ENCODE measurements at places on chromosomes 5 and 9.
A peak's percentile ranks its signal among the peaks of the same experiment; 100 is the strongest.

GRCh38 chr9:122379340-122379739 lies 8.5 kb downstream of the PTGS1 start:
- no peak for DNase-seq

- DNase-seq, result no peak
Observed at GRCh38 chr5:63217422-63217821, 638.8 kb downstream of the LRRC70 start.

DNA sequence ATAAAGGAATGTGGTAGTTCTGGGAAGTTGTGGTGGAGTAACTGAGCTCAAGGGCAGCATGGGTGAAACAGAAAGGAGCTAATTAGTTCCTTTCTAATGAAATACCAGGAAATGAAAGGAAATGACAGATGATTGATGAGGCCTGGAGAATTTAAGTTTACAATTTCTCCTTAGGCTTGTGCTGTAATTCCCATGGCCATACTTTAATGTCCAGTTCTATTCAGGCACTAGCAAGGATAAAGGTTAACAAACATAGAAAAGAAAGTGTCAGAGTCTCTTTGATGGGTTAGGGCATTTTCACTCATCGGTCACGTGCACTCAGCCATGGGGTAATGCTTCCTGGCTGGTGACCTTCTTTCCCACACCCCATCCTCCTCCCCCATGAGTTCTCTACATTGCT lies 70.3 kb downstream of the CTSL start:
- DNase-seq, result no peak

GRCh38 chr5:77103457-77103856 lies 16.4 kb upstream of the ZBED3 start:
- no peak for DNase-seq

- no peak for DNase-seq
Observed at GRCh38 chr5:87154191-87154590, 113.5 kb upstream of the RASA1 start.

- DNase-seq, result no peak
Observed at GRCh38 chr5:79663212-79663611, 26.4 kb upstream of the CMYA5 start.

DNA sequence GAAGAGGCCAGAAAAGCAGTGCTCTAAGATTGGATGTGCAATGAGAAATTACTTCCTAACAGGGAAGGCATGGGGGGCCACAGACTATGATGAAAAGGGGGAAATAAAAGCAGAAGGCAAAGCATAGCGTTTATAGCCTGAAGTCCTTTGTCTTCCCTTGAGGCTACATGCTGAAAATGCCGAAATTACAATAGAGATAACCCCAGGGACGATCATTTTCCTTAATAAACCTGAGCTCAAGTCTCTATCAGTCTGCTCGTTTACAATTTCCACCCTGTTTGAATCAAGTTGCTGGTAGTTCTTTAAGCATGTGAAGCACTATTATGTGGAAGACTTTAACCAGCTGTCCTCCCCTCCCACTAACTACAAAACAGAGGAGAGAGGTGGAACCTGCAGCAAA lies 60.4 kb downstream of the FREM1 start:
- DNase-seq, result no peak

DNA sequence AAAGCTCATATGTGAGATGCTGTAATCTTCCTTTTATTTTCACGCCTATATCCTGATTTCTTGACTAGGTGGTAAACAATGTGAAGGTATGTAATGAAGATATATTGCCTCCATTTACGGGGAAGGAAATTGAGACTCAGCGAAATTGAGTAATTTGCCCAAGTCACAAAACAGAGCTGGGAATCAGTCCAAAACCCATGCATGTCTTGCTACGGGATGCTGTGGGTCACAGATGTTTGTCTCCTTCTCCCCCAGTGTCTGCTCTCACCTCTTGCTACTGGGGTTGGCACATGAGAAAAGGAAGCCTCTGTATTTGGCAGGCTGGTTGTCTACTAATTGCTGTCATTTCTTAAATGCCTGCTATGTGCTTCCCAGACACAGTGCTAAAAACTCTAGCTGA lies 53.7 kb upstream of the TEX48 start:
- no peak for DNase-seq

- no peak for DNase-seq
Observed at GRCh38 chr5:35197351-35197750, 32.9 kb downstream of the PRLR start.

DNA sequence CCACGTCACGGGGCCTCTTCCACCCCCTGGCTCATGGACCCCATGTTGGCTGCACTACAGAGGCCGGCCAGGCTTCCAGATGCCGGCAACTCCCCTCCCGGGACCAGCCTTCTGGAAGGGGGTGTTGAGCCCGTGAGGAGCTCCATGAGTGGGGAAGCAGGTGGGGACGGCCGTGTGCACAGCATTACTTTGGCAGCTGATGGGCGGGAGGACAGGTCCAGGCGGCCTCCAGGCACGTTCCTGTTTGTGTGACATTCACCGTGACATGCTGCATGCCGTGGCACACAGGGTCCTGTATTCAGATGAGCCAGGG lies 29.1 kb upstream of the ABO start:
- no peak for DNase-seq

DNA sequence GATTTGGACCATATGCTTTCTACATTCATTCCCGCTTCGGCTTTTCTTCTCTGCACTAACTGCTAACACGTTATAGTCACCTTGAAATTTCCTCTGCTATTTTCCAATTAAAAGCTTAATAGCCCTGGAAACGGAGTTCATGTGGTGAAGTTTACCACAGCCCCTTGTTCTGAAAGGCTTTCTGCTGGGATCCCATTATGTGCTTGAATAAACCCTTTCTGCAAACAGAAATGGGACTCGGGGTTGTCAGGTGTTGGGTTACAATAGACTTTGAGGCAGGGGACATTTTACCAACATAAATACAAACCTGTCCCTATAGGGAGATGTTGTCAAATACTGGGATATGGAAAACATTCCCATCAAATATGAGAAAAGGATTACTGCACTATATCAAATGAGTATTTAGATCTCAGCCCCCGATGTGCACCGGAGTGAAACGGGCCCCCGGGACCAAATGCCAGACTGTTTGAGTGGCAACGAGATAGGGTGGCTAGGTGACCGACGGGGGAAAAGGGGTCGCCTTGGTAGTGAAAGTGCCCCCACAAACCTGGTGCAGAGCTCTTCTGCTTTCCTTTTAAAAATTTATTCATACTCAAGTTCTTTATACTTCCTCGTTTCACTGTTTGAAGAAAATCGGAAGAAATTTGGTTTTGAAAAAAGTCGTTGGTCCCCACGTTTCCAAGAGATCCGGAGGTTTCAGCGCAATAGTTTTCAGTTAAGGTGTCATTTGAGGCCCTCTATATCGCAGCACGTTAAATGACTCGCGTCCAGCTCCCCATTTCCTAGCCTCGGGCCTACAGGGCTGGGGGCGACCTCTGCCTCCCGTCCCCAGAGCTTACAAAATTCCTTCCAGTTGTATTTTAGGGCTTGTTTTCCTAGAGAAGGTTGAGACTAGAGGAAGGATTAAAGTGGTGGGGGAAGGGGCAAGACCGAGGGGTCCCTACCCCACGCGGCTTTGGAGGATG lies 2.1 kb upstream of the DMRT3 start:
- no peak for DNase-seq

GRCh38 chr5:95424526-95424925 lies 33.4 kb downstream of the FAM81B start:
- no peak for DNase-seq

- no peak for DNase-seq
Observed at GRCh38 chr9:131068076-131068816, 28.1 kb upstream of the AIF1L start.

DNA sequence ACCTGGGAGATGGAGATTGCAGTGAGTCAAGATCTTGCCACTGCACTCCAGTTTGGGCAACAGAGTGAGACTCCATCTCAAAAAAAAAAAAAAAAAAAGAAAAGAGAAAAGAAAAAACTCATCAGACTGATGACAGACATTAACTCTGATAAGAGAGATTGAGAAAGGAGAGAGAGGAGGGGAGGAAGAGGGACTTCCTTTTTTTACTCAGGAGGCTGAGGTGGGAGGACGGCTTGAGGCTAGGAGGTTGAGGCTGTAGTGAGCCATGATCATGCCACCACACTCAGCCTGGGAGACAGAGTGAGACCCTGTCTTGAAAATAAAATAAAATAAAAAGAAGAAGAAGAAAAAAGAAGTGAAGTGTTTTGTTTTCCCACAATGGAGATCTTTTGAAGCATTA lies 9.7 kb upstream of the MSMP start:
- no peak for DNase-seq

DNA sequence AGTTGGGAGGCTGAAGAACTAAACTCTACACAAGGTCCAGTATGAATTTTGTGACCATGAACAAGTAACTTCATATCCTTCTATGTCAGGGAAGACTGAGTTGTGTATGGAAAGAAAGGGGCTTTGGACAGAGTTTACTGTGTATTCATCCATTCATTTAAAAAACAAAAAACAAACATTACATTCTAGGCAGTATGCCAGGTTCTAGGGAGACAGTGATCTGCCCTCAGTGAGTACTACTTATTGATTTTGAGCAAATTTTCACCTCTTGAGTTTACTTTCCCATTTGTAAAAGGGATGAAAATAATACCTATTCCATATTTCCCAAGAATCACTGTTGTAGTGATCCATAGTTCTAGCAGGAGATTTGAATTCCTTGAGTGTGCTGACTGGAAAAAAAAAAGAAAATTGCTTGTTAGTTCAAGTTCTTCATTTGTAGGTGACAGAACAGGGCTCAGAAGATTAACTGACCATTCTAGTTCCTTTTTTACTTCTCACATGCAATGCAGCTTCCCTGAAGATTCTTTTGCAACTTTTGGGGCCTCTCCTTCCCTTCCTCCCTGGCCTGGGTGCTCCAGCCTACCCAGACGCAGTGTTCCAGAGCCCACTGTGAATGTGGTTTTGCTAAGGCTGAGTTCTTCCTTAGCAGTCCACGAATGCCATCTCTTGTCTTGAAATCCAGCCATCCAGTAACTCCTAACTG lies 2.6 kb upstream of the GAPVD1 start:
- DNase-seq, result peak; percentile 32

GRCh38 chr5:85453026-85453349 lies 1068.3 kb upstream of the EDIL3 start:
- DNase-seq, result no peak

DNA sequence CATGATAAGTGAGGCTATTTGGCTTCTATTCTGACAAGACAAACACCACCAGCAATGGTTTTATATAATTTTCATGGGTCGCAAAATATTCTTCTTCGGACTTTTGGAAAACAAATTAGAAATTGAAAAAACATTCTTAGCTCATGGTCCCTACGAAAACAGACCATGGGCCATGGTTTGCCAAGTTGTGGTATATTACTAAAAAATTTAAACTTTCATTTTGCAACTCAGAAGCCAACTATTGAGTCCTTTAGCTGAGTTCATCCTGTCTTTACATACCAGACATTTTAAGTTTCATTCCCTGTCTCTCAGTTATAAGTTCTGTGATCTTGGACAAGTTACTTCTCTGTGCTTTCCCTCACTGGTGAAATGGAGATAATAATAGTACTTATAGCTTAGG lies 198.1 kb downstream of the CSNK1G3 start:
- DNase-seq, result no peak

- peak; percentile 63 for DNase-seq
Observed at GRCh38 chr5:36240779-36241630, 720 bp downstream of the NADK2 start.

DNA sequence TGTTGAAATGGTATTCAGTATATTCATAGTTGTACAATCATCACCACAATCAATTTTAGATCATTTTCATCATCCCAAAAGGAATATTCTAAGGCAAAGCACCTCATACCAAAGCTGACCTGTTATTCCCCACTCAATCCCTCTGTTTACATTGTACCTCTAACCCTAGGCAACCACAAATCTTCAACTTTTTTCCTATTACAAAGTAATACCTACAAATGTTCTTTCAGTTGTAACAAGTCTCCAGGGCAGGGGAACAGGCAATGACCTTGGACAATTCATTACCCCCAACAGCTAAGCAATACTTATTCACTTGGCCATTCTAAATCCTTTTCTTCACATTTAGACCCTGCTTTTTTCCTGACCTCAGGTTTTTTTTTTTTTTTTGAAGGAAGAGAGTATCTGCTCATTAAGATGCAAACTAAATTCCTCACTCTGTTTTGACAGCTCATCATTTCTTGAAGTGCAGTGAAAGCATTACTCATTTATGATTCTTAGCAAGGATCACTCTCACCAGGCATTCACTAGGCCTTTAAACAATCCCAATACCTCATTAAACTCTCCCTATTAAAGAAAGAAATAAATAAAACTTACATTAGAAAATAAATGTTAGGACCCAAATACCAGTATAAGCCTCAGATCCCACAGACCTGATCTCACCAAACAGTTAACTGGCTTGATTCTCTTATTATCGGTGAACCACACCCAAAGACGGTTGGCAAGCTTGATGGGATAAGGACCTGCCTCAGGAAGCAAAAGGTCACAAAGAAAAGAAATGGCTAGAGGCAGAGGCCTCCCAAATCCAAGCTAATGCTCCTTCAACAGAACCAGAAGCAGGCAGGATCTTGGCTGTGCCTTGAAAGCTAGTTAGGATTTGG lies 15.3 kb downstream of the MTMR12 start:
- no peak for DNase-seq

GRCh38 chr5:33973271-33973670 lies 11.2 kb downstream of the SLC45A2 start:
- no peak for DNase-seq

- no peak for DNase-seq
Observed at GRCh38 chr9:134537951-134538641, 103.5 kb upstream of the COL5A1 start.

- DNase-seq, result no peak
Observed at GRCh38 chr5:171575386-171575785, 155.9 kb downstream of the FGF18 start.

DNA sequence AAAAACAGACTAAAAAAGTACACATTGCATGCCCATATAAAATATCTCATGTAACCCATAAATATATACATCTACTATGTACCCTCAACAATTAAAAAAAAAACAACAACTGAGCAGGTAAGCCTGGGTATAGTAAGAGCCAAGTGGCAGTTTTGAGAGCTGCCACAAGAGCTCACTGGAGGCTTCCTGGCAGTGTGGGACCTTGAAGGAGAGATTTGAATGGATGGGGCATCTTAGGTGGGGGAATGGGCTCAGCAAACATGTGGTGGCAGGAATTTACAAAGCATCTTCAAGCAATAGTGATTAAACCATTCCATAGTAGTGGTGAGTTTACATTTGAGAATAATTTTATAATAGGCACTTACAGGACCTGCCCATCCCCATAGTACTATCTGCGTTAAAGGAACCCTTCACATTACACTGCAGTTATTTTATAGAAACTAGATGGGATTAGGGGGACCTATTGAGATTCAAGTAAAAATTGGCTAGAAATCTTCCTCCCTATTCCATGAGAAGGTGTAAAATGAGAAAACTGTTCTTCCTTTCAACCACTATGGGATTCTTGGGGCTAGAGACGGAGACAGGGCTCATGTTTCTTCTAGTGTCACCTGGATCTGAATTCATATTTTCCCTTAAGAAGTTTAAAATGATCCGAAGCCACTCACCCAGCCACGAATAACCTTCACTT lies 6.9 kb downstream of the MEGF10 start:
- peak; percentile 53 for DNase-seq

GRCh38 chr5:97876272-97876671 lies 693.2 kb upstream of the RIOK2 start:
- no peak for DNase-seq

All from globus pallidus (tissue), 1 donor.